Ovary (tissue), 10 donors: ENCODE measurements at places on chromosomes 5 and 9. TPM values are rescaled to one million over a fixed set of nuclear protein-coding genes. Genes with fewer than 3 reads are reported as not detected.

CHSY3 gene
- 0.67 TPM for total RNA-seq

RLN1 gene
- total RNA-seq: not detected

PCDHGA4 gene
- 7.6 TPM for total RNA-seq

RETREG1 gene
- total RNA-seq: 3.6 TPM

DND1 gene
- 1.2 TPM for total RNA-seq

CYLC2 gene
- total RNA-seq: not detected

EMB gene
- 2.7 TPM for total RNA-seq

TENT4A gene
- 29.6 TPM for total RNA-seq

SLC6A7 gene
- total RNA-seq: not detected

AK8 gene
- total RNA-seq: 3.0 TPM

NRG2 gene
- 32.6 TPM for total RNA-seq

GPR151 gene
- not detected for total RNA-seq

PRSS3 gene
- total RNA-seq: 2.0 TPM

LPAR1 gene
- 18.3 TPM for total RNA-seq

GPRIN1 gene
- total RNA-seq: 0.12 TPM

CORO2A gene
- 0.13 TPM for total RNA-seq

ADAMTS16 gene
- 7.4 TPM for total RNA-seq

IFNA17 gene
- total RNA-seq: not detected

MARCOL gene
- total RNA-seq: not detected

GCNT4 gene
- total RNA-seq: 2.8 TPM

C5orf58 gene
- total RNA-seq: not detected
